Right renal cortex interstitium (tissue), 3 donors: ENCODE measurements at places on chromosomes 12 and 14. TPM values are rescaled to one million over a fixed set of nuclear protein-coding genes. Genes with fewer than 3 reads are reported as not detected.

- no peak for DNase-seq
Measured at GRCh38 chr14:68139431-68140075, 320.0 kb downstream of the RAD51B start.

DNA sequence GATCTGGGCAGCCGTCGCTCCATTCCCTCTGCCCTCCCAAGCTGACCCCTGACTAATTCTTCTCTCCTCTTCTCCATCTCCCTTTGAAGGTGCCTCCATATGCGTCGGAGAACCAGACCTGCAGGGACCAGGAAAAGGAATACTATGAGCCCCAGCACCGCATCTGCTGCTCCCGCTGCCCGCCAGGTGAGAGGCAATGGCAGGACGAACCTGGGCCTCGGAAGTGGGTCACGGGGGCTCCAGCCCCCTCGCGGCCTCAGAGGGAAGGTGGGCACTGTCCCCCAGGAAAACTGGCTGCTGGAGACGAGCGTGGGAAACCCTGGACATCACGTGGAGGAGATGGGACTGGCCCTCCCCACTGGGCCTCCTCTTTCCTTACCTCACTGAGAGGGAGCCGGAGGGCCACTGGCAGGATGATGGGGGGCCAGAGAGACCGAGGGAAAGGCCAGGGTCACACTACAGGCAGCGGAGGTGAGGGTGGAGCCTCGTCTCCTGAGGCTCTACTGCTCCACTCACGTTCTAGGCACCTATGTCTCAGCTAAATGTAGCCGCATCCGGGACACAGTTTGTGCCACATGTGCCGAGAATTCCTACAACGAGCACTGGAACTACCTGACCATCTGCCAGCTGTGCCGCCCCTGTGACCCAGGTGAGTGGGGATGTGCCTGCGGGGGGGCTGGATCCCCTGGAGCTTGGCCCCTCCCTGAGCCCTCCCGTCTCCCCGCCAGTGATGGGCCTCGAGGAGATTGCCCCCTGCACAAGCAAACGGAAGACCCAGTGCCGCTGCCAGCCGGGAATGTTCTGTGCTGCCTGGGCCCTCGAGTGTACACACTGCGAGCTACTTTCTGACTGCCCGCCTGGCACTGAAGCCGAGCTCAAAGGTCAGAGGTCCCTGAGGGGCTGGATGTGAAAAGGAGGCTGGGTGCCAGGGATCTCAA, 806 bp downstream of the LTBR start:
- DNase-seq, result no peak

DNA sequence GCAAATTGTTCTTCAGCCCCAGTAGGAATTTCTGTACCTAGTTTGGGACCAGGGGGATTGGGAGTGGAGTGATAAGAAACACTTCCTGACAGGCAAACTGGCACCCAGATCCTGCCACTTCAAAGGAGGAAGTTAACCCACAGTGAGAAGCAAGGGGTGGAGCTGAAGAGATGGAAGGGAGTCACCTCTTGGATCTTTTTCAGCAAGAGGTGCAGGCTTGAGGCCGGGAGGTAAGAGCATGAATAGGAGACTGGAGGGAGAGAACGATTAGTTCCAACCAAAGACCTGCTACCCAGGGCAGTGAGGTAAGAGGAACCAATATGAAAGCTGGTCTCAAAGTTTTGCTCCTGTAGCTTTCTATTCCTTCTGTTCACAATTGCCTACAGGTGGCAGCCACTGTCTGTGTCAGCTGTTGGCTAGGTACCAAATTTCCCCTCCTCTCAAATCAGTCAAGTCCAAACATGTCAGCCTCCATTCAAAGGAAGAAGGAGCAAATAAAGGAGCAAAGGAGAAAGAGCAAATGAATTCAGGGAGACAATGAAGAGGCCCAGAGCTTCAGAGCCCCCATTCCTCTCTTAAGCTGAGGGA, 14.9 kb upstream of the TAC3 start:
- no peak for DNase-seq

DNA sequence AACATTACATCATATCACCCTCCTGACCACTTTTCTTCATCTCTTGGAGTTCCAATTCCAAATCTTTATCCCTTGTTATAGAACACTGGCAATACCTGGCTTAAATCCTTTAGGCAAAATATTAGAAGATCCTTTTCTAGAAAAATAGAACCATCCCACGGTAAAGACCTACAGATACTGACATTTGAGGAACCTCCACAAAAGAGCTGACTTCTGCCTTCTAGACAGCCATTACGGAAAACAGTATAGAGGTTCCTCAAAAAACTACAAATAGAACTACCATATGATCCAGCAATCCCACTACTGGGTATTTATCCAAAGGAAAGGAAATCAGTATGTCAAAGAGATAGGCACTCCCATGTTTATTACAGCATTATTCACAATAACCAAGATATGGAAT, 241.7 kb upstream of the AMIGO2 start:
- DNase-seq, result no peak

DNA sequence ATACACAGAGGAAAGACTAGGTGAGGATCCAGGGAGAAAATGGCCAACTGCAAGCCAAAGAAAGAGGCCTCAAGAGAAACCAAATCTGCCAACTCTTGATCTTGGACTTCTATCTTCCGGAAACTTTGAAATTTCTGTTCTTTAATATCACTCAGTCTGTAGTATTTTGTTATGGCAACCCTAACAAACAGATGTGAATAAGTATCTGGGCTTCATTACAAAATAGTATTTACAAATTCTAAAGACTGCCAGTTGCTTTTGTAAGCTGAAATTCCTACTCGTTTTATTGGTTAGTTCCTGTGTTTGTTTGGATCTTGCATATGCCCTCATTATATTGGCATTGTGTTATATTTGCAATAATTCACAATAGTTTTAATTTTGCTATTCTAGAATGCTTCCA, 143.2 kb upstream of the USP15 start:
- DNase-seq, result no peak

DNA sequence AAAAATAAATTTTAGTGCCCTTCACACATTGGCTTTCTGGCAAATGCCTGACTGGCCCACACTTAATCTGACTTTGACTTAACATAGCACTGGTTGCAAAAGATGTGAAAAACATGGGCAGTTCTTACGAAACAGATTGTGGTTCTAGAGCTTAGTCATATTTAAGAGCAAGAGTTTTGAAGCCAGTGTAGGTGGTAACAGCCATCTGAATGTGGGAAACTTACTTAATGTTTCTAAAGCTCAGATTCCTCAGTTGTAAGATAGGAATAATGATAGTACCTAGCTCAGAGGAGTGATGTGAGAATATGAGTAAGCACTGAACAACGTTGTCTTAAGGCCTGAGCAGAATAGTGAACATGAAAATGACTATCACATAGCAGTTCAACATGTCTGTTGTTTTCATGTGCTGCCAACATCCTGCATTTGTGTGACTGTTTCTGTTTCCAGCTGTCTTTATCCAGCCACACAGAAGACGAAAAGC, 262.7 kb downstream of the SYT1 start:
- no peak for DNase-seq

GRCh38 chr14:96252999-96253539, 2.9 kb upstream of the BDKRB1 start:
- DNase-seq, result no peak

- no peak for DNase-seq
Measured at GRCh38 chr12:41979574-41979973, 165.1 kb downstream of the GXYLT1 start.

GRCh38 chr14:77076113-77076631, 21.9 kb upstream of the CIPC start:
- DNase-seq, result no peak

DNA sequence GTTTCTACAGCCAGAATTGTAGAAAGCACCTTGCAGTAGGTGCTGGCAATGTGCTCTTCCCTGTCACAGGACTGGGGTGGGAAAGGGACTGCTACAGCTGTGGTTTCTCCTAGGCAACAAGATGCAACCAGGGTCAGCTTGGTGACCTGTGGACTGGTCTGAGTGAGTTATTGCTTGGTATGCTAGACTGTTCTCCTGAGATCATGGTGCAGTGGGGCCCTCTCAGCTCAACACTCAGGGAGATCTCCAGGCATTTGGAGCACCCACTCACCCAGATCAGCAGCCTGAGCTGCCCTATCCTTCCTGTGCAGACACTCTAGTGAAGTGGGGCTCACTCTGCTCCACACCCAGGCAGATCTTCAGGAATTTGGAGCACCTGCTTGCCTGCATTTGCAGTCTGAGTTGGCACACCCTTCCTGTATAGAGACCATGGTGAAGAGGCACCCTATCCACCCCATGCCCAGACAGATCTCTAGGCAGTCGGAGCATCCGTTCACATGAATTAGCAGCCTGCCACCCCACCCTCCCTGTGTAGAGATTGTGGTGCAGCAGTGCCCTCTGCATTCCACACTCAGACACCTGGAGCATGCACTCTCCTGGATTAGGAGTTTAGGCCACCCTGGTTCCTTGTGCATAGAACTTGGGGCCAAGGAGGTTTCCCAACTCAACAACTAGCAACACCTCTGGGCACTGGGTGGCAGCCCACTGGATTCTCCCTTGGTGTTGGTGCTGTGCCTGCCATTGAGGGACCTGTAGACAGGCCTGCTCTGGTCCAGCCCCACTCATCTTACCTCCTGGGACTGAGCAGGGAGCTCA, 3.8 kb upstream of the FAM186B start:
- DNase-seq, result no peak

GRCh38 chr12:121613462-121613861, 12.9 kb upstream of the ORAI1 start:
- no peak for DNase-seq

DNA sequence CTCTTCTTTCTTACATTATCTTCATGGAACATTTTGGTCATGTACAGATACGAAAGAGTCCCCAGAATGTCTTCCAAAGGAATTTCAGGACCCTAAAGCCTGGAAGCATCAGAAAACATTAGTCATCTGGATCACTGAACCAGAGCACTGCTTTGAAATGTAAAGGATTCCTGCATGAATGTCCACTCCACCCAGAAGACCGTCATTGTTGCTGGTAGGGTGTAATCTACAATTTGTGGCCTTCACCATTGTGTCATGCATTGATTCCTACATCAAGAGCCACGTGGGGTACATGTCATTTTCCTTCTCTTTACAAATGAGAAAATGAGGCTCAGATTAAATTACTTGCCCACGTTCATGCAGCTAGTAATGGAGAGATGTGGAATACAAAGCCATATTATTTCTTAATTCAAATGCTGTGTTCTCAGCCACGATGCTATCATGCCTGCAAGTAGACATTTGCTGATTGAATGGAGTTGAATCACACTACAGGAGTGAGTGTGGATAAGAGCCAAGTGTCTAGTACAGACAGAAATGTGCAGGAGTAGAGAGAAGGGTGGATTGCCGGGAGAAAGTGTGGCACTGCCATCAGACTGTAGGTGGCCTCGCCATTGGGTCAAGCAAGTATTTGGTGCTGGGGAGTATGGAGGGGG, 231.2 kb downstream of the C12orf75 start:
- DNase-seq, result no peak

- DNase-seq, result no peak
Measured at GRCh38 chr14:77615361-77616132, 890 bp downstream of the SPTLC2 start.

- no peak for DNase-seq
Measured at GRCh38 chr12:41053046-41053445, 135.1 kb upstream of the PDZRN4 start.

- DNase-seq, result no peak
Measured at GRCh38 chr12:179131-179884, 34.6 kb downstream of the SLC6A12 start.

- DNase-seq, result no peak
Measured at GRCh38 chr12:122150127-122150681, 23.8 kb downstream of the IL31 start.

- no peak for DNase-seq
Measured at GRCh38 chr12:30989754-30990153, 63.2 kb downstream of the TSPAN11 start.

DNA sequence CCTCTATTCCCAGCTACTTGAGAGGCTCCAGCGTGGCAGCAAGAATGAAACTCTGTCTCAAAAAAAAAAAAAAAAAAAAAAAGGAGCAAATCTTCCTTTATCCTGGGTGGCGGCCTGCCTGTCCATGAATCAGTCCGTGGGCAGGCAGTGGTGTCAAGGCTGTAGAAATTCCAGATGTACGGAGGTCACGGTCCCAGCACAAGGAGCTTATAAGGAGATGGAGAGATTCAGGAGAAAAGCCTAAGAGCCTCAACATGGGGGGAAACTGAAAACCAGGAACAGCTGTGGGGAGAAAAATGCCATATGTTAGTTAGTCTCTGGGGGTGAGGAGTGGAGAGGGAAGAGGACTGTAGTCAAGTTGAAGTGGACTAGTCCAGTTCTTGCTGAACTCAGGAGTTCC, 130.5 kb upstream of the CRY1 start:
- no peak for DNase-seq

DNA sequence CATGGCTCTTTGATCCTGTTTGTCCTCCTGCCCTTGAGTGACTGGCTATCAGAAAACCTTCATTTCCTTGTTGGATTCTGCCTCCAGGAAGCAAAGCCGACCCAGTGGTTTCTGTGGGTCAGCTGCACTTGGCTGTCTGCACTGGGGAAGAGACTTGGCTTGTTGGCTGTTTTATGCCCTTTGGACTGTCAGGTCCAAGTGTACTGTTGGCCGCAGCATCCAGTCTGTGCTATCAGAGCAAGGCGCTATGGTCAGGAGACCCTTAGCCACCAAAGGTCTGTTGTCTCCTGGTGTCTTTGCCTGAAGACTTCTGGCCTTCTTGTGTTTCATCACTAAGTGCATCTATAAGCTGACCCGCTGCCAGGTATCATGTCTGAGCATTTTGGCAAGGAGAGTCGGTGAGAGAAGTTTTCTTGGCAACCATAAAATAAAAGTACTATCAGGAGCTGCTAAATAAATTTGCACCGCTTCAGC, 177.4 kb upstream of the HIF1A start:
- DNase-seq, result no peak

GRCh38 chr14:99174081-99174769, 97.8 kb downstream of the BCL11B start:
- DNase-seq, result no peak

- no peak for DNase-seq
Measured at GRCh38 chr12:18919871-18920511, 182.1 kb downstream of the CAPZA3 start.

Gene ATP2B1
- 100 TPM for polyA plus RNA-seq

Gene MYH6
- polyA plus RNA-seq, result 0.21 TPM

Gene HOXC12
- not detected for polyA plus RNA-seq

Gene ADAM21
- 0.37 TPM for polyA plus RNA-seq

Gene MGST1
- 43.0 TPM for polyA plus RNA-seq

Gene PDE3A
- 22.5 TPM for polyA plus RNA-seq

Gene CLEC2D
- polyA plus RNA-seq, result 14.3 TPM

Gene RNU4-1
- polyA plus RNA-seq, result not detected

Gene RNASE1
- 180 TPM for polyA plus RNA-seq

Gene PCED1B
- 3.7 TPM for polyA plus RNA-seq

Gene ABCD2
- polyA plus RNA-seq, result 0.07 TPM
